Spinal cord (tissue), 10 donors: ENCODE measurements at places on chromosomes 6 and 20. TPM values are rescaled to one million over a fixed set of nuclear protein-coding genes. Genes with fewer than 3 reads are reported as not detected.

SNAI1 gene
- 0.77 TPM for total RNA-seq

TMEM244 gene
- not detected for total RNA-seq

DNA sequence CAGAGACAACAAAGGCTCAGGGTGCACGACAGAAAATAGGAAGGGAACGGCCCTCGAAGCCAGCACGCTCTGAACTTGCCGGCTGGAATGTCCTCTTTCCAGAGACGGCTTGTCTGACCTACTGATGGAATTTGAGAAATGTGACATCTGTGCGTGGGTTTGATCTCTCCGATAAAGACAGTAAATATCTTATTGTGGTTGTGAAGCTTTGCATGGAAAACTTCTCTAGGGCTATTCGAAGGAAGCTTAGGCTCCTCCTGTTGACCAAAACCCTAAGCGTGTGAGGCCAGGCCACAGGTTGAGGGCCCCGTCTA is 247.3 kb downstream of the ZNF217 start:
- no peak for DNase-seq

- no peak for DNase-seq
Measured at GRCh38 chr20:7994809-7995208, 24.8 kb downstream of the TMX4 start.

MANEA gene
- 17.6 TPM for total RNA-seq

CLPSL2 gene
- total RNA-seq = not detected

NEU1 gene
- 21.9 TPM for total RNA-seq

GPSM3 gene
- total RNA-seq = 4.6 TPM

GRCh38 chr6:169977434-169978265 is 226.2 kb downstream of the ERMARD start:
- no peak for DNase-seq

ZNF334 gene
- total RNA-seq = 23.7 TPM
